ENCODE measurements at places on chromosomes 5 and 9.

DNA sequence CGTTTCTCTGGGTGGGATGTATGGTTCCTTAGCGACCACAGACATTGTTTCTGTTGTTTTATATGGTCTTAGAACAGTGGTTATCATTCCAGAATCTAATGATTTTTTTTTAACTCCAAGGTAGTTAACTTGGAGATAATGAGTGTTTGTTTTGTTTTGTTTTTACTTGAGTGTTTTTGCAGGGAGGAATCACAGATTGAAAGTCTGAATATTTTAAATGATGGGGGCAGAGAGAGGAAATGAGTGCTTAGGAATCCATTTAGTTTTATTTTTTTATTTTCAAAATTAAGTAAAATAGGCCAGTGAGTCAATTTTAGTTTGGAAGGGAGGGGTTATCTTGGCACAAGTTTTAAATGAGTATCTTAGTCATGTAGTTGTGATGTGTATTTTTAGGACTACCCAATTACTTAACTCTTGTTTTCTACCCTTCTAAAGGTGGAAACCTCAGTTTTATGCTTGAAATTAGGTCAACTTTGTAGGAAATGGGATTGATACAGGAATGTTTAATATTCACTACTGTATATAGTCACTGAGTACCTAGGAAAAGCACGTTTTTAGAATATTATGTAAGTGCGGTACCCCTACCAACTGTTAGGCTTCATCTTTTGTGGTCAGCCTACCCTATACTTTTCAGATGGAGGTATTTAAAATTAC, 2.0 kb downstream of the UBE2R2 start:
- no peak for DNase-seq

- no peak for DNase-seq
Measured at GRCh38 chr5:139707445-139708003, 59.4 kb downstream of the CXXC5 start.

DNA sequence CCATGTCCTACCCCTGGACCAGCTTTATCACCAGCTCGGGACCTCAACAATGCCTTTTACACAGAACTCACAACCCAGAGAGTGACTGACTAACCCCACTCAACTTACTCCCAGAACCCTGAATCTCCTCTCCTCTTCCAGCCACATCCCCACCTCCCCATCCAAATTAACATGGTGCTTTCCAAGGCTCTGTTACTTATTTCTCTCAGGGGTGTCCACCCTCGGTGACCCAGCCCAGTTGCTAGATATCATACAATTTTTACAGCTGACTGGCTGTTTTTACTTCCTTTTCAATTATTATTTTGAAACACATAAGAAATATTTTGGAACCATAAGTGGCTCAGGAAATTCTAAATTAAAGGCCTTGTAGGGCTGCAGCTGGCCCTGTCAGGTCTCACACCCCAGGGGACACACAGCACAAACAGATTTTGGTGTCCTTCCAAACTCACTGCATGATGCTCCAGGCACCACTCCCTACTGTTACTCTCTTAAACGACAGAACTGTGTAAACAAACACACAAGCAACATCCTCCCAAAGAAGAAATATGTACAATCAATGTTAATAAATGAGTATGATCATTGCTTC, 180.6 kb downstream of the ADAMTS12 start:
- DNase-seq: no peak

DNA sequence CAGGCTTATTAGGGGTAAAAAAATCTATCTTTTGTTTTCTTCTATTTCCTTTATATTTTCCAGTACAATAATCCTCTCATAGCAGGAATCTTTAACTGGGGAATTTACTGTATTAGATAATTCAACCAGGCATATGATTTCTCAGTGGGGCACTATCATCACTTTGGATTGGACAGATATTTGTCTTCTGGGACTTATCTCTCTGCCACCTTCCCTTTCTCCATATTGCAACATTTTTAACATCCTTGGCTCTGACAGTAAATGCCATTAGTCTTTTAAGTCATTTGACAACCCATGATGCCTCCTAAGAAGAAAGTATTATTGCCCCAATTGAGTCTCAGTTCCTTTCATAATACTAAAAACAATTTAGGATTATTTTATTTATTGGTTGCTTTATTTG, 304.1 kb downstream of the FGF10 start:
- DNase-seq: no peak

DNA sequence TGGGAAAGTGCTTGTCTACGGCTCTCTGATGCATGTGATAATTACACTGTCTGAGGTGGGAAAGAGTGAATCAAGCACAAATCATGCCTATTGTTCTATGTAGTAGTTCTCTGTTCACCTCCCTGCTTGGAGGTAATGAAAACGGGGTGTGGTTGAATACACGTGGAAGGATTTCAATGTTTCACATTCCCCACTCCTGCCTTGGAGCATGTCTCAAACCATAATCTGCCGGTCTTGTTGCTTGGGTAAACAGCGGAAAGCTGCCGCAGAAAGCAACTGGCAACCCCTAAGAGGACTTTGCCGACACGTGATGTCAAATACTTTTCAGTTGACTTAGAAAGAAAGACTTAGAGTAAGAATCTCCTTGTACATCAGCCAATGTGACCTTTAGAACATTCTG, 63.5 kb upstream of the MOCS2 start:
- DNase-seq: no peak

DNA sequence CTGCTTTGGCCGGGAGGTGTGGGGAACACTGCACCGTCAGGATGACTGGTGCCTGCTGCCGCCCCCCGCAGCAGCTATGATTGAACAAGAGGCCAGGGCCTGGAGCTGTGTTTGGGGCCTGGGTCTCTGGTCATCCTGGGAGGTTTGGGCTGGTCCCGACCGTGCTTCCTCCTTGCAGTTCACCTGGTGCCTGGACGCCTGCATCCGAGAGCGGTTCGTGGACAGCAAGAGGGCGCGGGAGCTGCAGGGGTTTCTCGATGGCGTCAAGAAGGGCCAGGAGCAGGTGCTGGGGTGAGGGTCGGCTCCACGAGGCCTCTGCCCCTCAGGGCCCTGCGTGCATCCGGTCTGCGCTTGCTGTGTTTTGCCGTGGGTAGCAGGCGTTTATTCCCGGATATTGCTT, 8.9 kb downstream of the NELFB start:
- no peak for DNase-seq

DNA sequence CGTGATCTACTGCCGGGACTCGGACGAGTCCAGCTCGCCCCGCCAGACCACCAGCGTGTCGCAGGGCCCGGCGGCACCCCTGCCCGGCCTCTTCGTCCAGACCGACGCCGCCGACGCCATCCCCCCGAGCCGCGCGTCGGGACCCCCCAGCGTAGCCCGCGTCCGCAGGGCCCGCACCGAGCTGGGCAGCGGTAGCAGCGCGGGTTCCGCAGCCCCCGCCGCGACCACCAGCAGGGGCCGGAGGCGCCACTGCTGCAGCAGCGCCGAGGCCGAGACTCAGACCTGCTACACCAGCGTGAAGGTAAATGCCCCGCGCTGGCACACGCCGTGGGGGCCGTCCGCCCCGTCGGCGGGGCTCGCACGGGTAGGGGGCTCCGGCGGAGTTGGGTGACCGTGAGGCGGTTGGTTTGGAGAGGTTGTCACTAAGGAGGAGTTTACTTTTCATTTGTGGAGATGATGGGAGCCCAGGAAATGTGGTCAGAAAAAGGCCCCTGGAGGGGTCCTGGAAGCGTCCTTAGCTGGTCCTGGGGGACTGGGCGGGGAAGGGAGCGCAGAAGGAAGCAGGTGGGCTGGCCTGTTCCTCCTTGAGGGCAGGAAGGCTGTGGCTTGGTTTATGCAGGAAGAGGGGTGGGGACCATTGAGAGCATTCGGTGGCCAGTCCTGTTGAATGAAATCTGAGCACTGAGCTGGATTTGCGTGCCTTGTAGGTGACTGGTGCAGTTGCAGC, 647 bp downstream of the PDE8B start:
- DNase-seq: no peak

DNA sequence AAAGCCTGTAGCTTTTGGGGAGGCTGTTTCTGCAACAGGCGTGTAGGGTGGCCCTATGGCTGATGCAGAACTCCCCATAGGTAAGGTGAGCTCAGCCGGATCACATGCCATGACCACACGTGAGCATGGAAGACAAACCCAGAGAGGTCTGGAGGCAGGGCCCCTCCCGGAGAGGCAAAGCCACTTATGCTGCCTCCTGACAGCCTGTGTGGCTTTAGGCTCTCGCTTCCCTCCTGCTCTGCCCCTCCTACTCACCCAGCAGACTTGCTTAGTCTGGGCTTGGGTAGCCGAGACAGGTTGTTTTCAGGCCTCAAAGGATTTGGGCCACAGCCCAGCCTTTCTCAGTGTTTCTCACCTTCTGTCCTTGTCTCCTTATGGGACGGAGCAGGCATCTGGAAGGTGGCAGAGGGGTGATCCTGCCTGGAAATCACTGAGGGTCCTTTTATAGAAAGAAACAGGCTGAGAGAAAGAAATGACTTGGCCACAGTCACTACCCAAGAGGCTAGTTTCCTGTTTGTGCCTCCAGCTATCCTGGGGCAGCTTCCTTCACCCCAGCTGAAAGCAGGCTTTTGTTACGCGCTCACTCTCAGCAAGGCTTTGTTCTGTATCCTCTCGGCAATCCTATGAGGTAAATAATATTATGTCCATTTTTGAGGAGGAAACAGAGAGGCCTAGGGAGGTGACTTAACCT, 89.9 kb downstream of the DAB2IP start:
- DNase-seq: no peak

GRCh38 chr5:113147537-113147936, 170.9 kb downstream of the DCP2 start:
- DNase-seq: no peak

DNA sequence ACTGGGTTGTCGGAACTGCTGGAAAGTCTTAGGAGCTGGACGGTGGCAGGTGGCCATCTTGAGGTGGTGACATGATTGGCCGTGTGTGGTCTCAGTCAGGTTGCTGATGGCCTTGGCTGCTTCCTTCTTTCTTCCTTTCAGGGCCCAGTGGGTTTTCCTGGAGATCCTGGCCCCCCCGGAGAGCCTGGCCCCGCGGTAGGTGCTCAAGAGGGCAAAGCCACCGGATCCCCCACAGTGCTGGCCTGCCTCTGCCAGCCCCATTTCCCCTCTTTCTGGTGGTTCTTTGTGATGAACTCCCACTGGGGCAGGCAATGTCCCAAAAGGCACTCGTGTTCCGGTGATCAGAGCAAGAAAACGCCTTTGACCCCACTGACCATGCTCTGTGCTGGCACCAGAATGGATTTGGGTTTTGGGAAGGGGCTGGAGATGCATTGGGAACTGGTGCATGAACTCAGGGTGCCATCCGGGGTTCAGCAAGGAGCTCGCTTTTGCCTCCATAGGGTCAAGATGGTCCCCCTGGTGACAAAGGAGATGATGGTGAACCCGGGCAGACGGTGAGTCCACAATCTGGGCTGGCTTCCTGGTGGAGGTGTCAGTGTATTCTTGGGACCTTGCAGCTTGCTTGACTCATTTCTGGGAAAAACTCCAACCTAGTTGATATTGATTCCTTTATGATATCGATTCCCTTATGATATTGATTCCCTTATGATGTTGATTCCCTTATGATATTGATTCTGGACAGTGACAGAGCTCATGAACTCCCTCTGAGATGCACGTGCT, 65.0 kb upstream of the FCN2 start:
- no peak for DNase-seq

- no peak for DNase-seq
Measured at GRCh38 chr5:110329955-110330525, 396.4 kb downstream of the TMEM232 start.

- DNase-seq: no peak
Measured at GRCh38 chr9:136729144-136729543, 13.6 kb downstream of the LCN10 start.

DNA sequence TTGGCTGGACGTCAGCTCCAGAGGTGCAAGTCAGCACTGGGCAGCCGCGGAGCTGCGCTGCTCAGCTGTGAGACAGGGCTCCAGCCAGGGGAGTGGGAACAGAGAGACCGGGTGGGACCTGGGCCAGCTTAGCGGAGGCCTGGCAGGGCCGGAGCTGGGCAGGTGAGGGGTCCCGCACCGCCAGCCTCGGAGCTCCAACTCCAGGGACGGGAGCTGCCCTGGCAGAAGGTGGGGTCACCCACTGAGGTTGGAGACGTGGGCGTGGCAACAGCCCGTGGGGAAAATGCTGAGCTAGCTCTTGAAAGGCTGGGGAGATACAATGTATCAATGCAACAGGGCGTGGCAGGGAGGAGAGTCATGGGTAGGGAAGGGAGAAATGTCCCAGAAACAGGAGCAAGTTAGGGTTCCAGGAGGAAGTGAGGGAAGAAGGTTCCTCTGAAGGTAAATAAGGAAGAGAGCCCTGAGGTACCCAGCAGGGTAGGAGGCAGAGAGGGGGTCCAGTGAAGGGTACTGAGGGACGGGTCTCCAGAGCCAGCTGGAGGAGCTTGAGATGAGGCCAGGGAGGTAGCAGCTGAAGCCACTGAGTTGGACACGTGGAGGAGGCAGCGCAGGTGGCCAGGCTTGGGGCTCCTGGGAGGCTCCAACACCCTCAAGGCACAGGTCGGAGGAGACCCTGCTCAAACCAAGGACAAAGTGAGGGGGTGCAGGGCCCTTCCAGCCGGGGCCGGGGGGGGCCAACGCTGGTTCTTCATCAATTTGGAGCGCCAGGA, 736 bp upstream of the NKD2 start:
- DNase-seq: no peak

- no peak for DNase-seq
Measured at GRCh38 chr5:6730407-6730806, 17.2 kb downstream of the TENT4A start.

- DNase-seq: no peak
Measured at GRCh38 chr9:21154018-21154608, 12.3 kb downstream of the IFNA21 start.

- no peak for DNase-seq
Measured at GRCh38 chr9:38301376-38302106, 91.0 kb upstream of the ALDH1B1 start.

DNA sequence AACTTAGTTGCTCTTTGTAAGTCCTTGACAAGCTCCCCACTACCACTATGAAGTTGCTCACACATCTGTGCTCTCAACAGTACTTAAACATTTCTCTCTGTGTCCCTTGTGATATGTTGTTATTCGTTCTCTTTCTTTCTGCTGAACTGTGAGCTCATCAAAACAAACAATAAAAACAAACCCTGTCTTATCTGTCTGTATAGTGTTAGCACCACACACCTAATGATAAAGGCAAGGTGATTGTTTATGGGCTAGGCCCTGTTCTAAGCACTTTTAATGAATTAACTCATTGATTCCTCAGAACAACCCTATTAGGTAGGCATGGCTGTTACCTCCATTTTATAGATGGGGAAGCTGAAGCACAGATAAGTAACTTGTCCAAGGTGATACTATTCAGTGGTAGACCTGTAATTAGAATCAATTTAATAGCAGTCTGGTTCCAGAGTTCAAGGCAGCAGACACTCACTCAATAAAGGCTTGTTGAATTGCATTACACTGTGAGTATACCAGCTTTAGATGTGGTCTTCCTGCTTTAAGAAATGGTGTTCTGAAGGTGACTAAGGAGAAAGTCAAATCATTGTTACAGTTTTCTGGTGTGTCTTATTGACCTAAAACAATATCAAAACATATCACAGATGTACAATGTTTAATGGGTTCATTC, 153.6 kb upstream of the ELL2 start:
- DNase-seq: no peak

- DNase-seq: no peak
Measured at GRCh38 chr5:73095564-73096238, 24.7 kb upstream of the TMEM171 start.

All from activated CD4-positive, CD25-positive, alpha-beta regulatory T cell treated with anti-CD3 and anti-CD28 coated beads, Interleukin-2, amount 50 U/mL, for 16 hours (primary cell).